ENCODE measurements at places on chromosomes 13 and 19. TPM values are rescaled to one million over a fixed set of nuclear protein-coding genes. Genes with fewer than 3 reads are reported as not detected.

Gene DMKN
- total RNA-seq = 224 TPM

Gene INAFM1
- 12.9 TPM for total RNA-seq

Gene CGB8
- total RNA-seq = 0.54 TPM

Gene ZSCAN4
- not detected for total RNA-seq

Gene THSD1
- total RNA-seq = 0.93 TPM

Gene ZNF345
- 5.0 TPM for total RNA-seq

Gene CACNG7
- not detected for total RNA-seq

Gene URAD
- not detected for total RNA-seq

Gene SYNE4
- total RNA-seq = 19.7 TPM

Gene ONECUT3
- 25.7 TPM for total RNA-seq

Gene ZC3H4
- total RNA-seq = 73.0 TPM

Gene FEM1A
- 10.2 TPM for total RNA-seq

- no peak for DNase-seq
These were observed 204.2 kb downstream of the USP12 start for GRCh38 chr13:26967119-26968038.

GRCh38 chr13:20877902-20878301, 24.6 kb downstream of the XPO4 start:
- no peak for DNase-seq

DNA sequence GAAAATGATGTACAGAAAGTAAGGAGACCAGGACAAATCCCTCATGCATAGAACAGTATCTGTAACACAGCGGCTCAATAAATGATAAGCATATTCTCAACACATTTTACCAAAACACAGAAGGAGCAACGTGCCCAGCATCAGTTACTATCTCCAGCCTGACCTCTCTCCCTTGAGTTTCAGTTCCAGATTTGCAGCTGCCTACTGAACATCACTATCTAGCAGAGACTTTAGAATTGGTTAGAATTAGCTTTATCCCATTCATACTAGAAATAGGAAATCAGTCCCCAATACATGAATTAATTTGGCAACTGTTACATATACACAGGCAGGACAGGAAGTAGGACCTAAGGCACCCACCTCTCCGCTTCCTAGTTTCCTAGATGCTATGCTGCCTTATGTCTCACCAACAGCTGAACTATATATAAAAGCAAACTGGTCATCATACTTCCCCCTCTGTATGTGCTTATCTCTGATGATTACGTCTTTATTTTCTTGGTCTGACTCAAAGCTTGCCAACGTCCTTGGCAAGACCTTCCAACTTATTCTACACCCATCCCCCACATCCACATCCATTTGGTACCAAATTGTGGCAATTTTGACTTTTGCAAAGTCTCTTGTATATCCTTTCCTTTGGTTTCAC, 61.1 kb downstream of the SACS start:
- no peak for DNase-seq

DNA sequence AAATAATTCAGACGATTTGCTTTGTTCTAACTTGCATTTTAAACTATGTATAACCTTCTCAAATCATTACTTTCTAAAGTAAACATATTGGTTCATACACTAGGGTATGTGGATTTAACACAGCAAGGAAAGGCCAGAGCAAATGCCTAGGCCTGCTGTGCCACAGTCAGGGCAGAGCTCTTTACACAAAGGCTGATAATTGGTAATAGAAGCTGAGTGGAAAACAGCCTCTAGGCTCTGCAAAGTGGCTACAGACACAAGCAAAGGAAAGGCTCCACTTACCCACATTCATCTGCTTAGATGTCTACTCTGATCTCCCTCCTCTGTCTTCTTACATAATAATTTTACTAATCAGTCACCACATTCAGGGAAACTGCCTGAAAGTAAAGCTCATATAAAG, 382.9 kb downstream of the OLFM4 start:
- DNase-seq = no peak

- peak; percentile 7 for DNase-seq
These were observed 621 bp downstream of the SOX21 start for GRCh38 chr13:94711561-94712286.

DNA sequence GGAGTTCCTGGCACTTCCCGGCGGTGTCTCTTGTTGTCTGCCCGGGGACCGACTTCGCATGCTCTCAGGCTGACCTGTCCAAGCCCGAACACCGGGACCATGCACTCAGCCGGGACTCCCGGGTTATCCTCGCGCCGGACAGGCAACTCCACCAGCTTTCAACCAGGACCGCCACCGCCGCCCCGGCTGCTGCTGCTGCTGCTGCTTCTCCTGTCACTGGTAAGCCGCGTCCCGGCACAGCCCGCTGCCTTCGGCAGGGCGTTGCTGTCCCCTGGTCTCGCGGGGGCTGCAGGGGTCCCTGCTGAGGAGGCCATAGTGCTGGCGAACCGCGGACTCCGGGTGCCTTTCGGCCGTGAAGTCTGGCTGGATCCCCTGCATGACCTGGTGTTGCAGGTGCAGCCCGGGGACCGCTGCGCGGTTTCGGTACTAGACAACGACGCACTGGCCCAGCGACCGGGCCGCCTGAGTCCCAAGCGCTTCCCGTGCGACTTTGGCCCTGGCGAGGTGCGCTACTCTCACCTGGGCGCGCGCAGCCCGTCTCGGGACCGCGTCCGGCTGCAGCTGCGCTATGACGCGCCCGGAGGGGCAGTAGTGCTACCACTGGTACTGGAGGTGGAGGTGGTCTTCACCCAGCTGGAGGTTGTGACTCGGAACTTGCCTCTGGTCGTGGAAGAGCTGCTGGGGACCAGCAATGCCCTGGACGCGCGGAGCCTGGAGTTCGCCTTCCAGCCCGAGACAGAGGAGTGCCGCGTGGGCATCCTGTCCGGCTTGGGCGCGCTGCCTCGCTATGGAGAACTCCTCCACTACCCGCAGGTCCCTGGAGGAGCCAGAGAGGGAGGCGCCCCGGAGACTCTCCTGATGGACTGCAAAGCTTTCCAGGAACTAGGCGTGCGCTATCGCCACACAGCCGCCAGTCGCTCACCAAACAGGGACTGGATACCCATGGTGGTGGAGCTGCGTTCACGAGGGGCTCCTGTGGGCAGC, 661 bp downstream of the FREM2 start:
- peak; percentile 34 for DNase-seq

DNA sequence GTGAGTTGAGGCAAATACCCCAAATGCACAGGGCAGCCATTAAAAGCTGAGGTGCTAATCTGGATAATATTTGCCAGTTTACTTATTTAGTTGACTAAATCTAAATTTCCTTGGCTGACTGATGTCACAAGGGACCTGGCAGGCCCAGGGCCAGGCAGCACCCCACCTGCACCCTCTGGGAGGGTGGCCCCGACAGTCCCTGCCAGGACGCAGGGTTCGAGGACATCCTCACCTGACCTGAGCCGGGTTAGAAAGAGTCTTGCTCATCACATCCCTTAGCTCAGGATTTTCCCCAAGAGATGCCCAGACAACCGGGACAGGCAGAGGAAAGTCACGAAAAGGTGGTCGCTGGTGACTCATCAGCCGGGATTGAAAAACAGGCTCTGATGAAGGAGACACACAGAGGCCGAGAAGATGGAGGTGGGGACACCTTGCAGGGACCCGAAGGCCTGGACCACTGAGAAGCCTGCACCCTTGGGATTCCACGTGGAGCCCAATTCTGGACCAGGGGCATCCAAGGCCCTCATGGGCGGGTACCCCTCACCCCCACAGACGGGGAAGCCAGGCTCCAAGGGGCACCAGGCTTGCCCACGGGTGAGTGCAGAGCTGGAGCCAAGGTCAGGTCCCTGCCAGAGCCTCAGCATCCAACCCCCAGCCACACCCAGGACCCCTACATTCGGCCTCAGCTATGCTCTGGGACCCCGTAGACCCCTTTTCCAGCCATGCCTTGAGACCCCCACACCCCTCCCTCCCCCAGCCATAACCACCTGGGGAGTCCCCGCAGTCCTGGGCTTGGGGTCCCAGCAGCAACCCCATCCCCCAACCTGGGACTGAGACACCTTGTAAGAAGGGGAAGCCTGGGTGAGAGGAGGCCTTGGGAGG, 103.2 kb downstream of the SOX1 start:
- no peak for DNase-seq

DNA sequence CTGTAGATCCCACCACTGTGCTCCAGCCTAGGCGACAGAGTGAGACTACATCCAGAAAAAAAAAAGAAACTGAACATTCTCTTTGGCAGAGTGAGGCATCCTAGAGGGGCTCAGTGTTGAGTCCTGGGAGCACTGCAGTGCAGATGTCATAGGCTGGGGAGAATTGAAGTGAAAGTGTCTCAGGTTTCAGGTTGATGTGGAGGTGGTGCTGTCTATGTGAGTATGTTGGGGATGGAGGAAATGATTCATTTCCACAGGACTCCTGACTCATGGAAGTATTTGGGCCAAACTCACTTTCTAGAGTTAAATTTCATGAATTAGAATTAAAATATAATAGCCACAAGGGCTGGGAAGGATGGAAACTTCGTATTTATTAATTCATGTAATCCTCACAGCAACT, 134.4 kb upstream of the TSC22D1 start:
- peak; percentile 23 for DNase-seq

DNA sequence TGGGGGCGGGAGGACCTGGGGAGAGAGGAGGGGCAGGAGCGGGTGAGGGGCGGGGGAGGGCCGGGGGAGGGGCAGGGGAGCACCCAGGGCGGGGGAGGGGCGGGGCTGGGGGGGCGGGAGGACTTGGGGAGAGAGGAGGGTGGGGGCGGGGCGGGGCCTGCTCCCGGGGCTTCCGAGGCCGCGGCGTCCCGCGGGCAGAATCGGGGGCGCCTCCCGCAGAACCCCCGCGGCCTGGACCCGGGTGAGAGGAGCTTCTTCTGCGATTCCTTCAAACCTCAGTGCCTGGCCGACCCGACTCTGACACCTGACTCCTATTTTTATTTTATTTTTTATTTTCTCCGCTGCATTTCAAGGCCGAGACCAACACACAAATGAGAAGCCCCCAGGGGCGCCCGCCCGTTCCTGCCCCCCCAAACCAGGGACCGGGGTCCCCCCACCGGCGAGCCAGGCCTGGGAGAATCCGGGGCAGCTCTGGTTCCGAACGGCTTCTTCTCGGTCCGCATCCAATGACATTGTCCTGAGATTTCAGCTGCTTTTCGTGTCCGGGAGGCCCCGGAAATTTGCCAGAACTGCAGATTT, 470 bp upstream of the GRTP1 start:
- no peak for DNase-seq

DNA sequence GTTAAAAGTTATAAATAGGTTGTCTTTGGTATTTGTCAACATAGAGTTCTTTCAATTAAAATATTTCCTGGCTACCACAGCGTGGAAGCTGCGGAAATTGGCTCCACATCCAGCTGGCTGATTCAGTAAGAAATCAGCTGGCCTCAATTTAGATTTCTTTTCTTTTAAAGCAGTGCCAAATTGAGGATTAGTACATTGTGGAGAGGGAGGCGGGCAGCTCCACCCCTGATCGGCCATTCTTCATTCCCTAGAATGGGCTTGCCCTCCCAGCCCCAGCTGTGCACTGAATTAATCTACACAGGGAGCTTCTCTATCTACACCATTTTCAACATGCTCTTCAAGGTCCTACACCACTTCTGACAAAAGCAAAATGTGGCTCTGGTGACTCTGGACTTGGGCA, 624.8 kb downstream of the DACH1 start:
- DNase-seq = no peak

DNA sequence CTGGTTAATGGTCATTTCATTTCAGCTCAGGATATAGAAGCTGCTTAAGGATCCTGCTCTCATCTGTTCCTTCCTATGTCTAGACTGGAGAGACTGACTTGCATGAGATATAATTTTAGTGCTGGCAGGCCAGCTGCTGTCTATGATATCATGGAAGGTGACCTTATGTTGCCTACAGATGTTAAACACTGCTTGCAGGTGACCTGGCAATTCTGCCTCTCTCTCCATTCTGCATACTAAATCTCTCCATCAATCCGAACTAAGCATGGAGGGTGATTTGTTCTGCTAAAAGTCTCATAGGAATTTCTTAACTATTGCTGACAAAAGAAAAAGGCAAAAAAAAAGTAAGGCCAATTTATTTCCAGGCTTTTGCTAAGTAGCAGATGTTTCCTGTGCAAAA, 81.0 kb downstream of the CCNA1 start:
- DNase-seq = no peak

DNA sequence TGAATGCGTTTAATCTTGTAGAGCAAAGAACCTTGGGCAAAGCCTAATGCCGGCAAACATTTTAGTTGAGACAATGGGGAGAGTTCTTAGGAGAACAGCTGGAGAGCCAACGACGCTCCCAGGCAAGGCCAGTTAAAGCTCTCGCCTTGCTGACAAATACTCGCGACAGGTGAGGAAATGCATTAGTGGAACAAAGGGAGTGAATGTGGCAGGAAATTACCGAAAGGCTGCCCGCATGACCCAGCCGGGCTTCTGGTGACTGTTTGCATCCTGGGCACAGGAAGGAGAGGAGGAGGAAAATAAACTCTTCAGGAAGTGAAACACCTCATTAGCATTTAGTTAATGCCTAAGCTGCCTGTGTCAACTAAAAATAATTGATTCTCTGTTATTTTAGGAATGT, 74.6 kb downstream of the SHISA2 start:
- no peak for DNase-seq

- no peak for DNase-seq
These were observed 5.4 kb upstream of the NDFIP2 start for GRCh38 chr13:79475569-79475968.

GRCh38 chr19:5079071-5079774, 110.3 kb downstream of the KDM4B start:
- DNase-seq = no peak

- DNase-seq = no peak
These were observed 6.3 kb downstream of the CYTH2 start for GRCh38 chr19:48475369-48476068.

DNA sequence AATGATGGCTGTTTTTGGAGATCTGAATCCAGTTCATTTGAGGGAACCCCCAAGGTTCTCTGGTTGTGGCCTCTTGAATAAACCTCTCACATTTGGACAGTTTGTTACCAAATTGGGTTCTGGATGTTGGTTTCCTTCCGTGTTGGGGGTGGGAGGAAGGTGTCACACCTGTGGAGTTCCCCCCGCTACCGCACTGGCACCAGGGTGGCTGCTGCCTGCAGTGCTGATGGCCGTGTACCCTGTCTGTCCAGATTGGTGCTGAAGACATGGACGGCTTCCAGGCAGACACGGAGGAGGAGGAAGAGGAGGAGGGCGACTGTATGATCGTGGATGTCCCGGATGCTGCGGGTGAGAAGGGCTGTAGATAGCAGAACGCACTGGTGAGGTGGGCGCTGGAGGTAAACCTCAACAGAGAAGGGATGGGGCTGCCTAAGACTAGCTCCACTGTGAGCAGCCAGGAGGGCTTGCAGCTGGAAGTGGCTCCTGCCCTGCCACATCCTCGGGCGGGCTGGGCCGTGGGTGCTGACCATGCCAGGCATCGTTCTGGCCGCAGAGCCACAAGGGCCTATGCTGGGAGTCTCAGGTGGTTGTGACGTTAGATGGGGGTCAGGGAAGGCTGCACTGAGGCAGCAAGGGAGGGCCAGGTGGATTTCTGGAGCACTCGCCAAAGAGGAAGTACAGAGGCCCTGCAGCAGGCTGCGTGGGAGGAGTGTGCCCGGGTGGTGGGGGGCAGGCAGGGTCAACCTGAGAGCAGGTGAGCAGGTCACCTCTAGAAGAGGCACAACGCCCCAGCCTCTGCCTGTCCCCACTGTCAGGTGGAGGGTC, 15.4 kb downstream of the UBXN6 start:
- no peak for DNase-seq

- no peak for DNase-seq
These were observed 36.0 kb upstream of the FNDC3A start for GRCh38 chr13:48939728-48940127.

- peak; percentile 20 for DNase-seq
These were observed 50.5 kb upstream of the UBE2L5 start for GRCh38 chr13:30371649-30372265.

All from Calu3 (cell line).